ENCODE measurements at places on chromosomes 2 and 18. TPM values are rescaled to one million over a fixed set of nuclear protein-coding genes. Genes with fewer than 3 reads are reported as not detected.

DNA sequence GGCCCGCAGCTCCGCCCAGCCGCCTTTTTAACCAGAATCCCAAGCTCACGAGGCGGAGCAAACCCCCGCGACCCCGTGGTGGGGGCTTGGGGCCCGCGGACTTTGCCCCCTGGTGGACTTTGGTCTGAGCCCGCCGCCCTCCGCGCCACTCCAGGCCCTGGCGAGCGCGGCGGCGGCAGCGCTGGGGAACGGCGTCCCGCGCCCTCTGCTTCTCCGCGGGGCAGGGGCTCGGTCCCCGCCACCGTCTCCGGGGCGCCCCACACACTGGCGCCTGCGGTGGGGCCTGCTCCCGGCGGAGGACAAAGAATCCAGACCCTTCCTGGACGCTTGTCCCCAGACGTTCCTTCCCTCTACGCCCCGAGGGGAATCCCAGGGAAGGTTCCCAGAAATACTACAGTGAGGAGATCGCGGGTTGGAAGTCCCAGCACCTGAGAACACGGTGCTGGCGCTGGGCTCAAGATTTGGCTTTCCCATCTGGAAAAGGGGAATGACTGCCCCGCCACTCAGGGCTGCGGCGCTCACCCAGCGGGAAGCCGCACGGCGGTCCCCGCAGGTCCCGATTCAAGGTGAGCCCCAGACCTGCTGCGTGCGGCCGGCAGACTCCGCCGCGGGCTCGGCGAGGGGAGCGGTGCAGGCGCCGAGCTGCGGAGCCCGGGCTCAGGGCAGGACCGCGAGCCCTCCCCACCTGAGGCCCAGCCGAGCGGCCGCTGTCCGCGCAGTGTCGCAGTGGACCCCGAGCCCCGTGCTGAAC, at the start of gene HAAO:
HAAO (minus strand) TSS at position 1 of the 751 bp plus-strand sequence. CDS start 47 bp downstream, outside the sequence.
- no peak for DNase-seq

GALR1 gene
- not detected for total RNA-seq

- no peak for DNase-seq
Measured at GRCh38 chr2:1246239-1246638, 167.0 kb upstream of the TPO start.

- DNase-seq, result peak; percentile 60
Measured at GRCh38 chr18:79857082-79857671, 59.4 kb downstream of the KCNG2 start.

GRCh38 chr2:184564092-184564491, 34.2 kb upstream of the ZNF804A start:
- no peak for DNase-seq

CRYGC gene
- not detected for total RNA-seq

GRCh38 chr2:164792316-164793170, 49.1 kb downstream of the COBLL1 start:
- peak; percentile 44 for DNase-seq

GRCh38 chr18:29174891-29175290, 998.0 kb upstream of the CDH2 start:
- DNase-seq, result no peak

DNA sequence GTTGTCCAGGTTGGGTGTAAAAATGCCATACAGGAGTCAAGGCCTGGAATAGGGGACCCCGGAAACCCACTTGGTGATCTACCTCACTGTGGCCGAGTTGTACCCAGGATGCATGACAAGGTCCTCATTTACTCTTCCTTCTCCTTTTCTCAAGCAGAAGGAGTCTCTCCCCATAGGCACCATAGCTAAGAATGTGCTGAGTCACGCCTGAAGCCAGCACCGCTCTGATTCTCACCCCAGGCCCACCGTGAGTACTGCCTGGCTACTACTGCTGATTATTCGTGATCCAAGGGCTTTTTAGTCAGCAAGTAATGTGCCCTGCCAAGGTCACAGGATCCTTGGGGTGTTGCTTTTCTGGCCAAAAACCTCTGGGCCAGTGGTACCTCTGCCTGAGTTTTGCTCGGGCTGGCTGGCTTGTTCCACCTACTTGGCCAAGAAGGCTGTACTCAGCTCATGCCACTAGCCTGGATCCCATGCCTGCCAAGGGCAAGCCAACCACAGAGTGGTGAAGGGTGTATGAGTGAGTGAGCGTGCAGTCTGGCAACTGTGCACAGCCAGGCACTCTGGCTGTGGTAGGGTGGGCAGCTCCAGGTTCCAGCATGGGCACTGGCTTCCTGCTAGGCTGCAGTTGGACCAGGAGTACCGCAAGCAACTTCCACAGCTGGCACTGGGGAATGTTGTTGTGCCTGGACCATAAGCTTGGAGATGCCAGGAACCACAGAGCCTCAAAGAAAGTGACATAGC, 650.1 kb upstream of the VRK2 start:
- DNase-seq, result no peak

DNA sequence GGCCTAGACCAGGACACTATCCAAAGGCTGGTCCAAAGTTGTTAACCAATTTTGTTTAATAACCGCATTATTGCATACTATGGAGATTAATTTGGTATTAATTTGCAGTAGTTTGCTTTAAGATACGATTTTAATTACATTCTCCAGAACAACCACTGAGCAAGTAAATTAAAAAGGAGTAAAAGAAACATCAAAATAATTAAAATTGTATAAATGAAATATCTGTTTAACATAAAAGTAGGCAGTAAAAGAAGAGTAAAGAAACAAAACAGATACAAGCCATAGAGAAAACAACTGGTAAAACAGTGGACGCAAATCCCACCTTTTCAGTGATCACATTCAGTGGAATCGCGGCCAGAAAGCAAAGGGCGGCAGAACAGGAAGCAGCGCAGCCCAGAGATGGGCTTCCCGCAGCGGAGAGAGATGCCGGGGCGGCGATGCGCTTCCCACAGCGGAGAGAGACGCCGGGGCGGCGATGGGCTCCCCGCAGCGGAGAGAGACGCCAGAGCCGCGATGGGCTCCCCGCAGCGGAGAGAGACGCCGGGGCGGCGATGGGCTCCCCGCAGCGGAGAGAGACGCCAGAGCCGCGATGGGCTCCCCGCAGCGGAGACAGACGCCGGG, 176.8 kb downstream of the RTP5 start:
- no peak for DNase-seq

- DNase-seq, result peak; percentile 8
Measured at GRCh38 chr2:28219138-28219537, 173.5 kb upstream of the FOSL2 start.

KIF1A gene
- not detected for total RNA-seq

GRCh38 chr2:164000176-164000575, 264.4 kb upstream of the FIGN start:
- DNase-seq, result peak; percentile 36

DNA sequence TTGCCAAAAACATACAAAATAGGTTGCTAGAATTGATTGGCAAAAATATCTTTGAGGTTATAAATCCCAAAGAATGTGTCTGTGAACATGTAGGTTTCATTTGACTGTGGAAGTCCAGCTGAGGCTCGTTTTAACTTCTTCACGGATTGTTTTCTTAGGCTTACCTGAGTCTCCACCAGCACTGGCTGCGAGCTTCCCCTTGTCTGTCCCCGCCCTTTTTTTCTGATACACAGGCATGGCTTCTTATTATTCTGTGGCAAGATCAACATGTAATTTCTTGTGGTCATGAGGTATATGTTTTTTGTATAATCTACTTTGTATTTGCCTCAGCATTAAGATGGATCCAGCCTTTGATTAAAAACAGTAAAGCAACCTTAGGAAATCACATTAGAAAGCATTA, 7.2 kb upstream of the SLC40A1 start:
- no peak for DNase-seq

- DNase-seq, result peak; percentile 60
Measured at GRCh38 chr2:29114946-29115609, at the start of gene CLIP4. Gene CLIP4 (plus strand): TSS chr2:29115415. CDS start chr2:29121389, 5,974 bp downstream.

GRCh38 chr2:201157694-201158093, 25.2 kb upstream of the CASP10 start:
- no peak for DNase-seq

- DNase-seq, result no peak
Measured at GRCh38 chr2:149125031-149125725, 86.7 kb downstream of the LYPD6B start.

- DNase-seq, result peak; percentile 18
Measured at GRCh38 chr2:239087046-239087710, 239.3 kb downstream of the TWIST2 start.

DNA sequence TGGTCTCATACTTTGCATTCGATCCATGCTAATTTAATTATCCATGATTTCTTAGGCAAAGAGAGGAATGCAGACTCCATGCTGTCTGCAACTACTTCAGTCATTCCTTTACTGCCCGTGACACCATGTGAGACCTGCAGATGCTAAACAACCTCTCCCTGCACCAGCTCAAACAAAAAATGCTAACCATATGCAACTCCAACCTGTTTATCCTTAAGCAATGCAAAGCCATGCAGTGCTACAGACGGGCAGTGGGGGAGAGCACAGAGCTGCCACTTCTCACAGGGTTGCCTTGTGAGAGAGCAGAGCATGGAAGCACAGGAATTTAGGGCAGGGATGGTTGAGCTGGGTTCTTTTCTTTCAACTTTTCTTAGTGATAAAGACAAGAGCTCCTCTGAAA, 74.9 kb upstream of the KLHL14 start:
- DNase-seq, result no peak

GRCh38 chr2:197378494-197379307, 56.1 kb downstream of the SF3B1 start:
- DNase-seq, result peak; percentile 44

GRCh38 chr18:48929212-48929612, 21.6 kb downstream of the SMAD7 start:
- DNase-seq, result peak; percentile 59

GRCh38 chr2:222703886-222704285, 32.4 kb downstream of the MOGAT1 start:
- DNase-seq, result peak; percentile 73

DNA sequence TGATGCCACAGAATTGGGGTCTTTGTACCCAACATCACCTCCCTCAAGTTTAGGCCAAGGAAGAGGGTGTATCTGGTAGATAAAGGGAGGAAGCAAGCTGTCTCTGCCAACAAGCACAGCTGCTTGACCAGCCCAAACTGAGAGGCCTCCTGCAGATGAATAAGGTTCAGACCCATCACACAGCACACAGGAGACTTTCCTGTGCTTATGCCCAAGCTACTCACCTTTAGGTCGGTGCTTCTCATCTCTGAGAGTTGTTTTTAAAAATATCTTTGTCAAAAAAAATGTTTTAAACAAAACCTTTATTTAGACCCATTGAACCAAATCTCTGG, 24.7 kb upstream of the SP3 start:
- no peak for DNase-seq

DNA sequence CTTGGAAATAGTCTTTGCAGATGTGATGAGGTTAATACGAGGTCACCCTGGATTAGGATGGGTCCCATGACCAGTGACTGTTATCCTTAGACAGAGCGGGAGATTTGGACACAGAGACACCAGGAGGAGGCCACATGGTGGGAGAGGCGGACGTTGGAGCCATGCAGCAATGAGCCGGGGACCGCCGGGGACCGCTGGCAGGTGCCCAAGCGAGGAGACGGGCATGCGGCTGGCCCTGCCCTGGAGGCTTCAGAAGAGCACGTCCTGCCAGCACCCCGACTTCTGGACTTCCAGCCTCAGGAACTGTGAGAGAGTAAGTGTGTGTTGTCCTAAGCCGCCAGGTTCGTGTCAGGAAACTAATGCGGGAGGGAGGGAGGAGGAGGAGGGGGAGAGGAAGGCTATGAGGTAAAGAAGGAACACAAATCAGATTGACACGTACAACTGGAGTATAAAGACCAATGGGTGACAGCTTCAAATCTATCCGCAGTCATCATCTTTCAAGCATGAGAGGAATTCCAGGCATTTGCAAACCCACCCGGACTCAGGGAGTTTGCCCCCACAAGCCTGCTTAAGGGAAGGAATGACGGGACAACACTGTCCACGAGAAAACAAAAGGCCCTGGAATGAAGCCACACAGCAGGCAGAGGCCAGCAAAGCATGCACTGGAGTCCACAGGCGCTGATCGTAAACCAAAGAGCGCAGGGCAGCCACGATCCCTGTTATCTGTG, 11.6 kb upstream of the BOK start:
- DNase-seq, result peak; percentile 51

- DNase-seq, result no peak
Measured at GRCh38 chr18:80105369-80106167, 3.5 kb upstream of the ADNP2 start.

GRCh38 chr2:230987137-230988020, 8.5 kb upstream of the SPATA3 start:
- peak; percentile 39 for DNase-seq

GRCh38 chr2:134083548-134083947, 170.3 kb upstream of the MGAT5 start:
- no peak for DNase-seq

DNA sequence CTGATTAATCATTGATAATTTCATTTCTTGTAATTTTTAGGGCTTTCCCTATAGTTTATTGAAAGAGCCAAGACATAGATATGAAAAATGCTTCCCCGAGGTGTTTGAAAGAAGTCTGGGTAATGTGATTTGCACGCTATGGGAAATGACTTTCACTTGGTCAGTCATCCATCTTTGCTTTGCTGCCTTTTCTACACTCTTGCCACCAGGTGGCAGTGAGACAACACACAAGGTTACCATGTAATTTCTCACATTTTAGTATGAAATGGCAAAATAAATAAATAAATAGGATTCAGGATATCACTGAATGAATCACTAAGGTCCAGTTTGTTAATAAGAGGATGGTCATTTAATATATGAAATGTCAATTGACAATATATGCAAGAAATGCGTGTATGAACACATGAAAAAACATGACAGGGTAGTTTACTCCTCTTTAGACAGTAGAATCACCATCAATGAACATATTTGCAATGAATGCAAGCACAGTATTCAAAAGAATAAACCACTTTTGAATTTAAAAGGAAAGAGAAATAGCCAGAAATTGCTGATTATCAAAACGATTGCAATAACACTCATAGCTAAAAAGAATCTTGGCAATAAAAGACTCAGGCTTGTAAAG, 52.2 kb upstream of the KCNH7 start:
- DNase-seq, result peak; percentile 37

GPR35 gene
- 1.2 TPM for total RNA-seq

DNA sequence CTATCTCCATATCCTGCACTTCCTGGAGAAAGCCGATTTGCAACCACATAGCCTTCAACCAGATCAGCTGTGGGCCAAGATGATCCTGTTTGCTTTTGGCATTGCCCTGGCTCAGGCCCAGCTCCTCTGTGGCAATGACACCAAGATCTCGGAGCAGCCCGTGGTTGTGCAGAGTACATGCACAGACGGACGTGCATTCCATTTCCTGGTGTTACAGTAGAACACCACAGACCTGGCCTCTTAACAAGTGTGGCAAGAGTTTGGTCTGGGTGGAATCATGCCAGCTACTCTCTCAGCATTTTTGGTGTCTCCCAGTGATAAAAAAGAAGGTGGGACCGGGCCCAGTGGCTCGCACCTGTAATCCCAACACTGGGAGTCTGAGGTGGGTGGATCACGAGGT, 20.0 kb downstream of the MALT1 start:
- no peak for DNase-seq

ST8SIA5 gene
- under 0.01 TPM for total RNA-seq

- DNase-seq, result peak; percentile 79
Measured at GRCh38 chr2:181073896-181074295, 93.5 kb downstream of the UBE2E3 start.

- peak; percentile 92 for DNase-seq
Measured at GRCh38 chr2:187552828-187553681, 1.2 kb downstream of the TFPI start.
